Adrenal gland (tissue), 19 donors: ENCODE measurements at places on chromosomes 1 and 21. TPM values are rescaled to one million over a fixed set of nuclear protein-coding genes. Genes with fewer than 3 reads are reported as not detected.

AQP10 gene
- not detected for polyA plus RNA-seq

CNTN2 gene
- 0.37 TPM for polyA plus RNA-seq

SH2D2A gene
- 3.9 TPM for polyA plus RNA-seq

ETNK2 gene
- polyA plus RNA-seq, result 3.1 TPM

SLC45A1 gene
- 5.1 TPM for polyA plus RNA-seq

PWP2 gene
- polyA plus RNA-seq, result 5.7 TPM

TRNP1 gene
- 4.6 TPM for polyA plus RNA-seq
